ENCODE measurements at places on chromosomes 6 and 20. TPM values are rescaled to one million over a fixed set of nuclear protein-coding genes. Genes with fewer than 3 reads are reported as not detected.

DNA sequence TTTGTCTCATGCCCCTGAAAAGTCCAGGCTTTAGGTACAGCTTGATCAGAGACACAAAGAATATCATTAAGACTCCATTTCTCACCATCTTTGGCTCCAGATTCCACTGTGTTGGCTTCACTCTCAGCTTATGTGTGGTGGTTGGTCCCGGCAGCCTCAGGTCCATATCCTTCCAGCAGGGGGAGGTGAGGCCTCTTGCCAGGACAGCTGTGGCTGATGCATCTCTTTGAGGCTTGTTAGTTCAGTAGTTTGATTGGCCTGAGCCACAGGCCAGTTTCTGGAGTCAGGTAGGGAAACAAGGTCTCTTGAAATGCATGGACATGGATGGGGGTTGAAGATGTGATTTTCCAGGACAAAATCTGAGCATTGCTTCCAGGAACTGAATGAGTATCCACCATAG is 62.4 kb downstream of the JAG1 start:
- DNase-seq = peak; percentile 14

DNA sequence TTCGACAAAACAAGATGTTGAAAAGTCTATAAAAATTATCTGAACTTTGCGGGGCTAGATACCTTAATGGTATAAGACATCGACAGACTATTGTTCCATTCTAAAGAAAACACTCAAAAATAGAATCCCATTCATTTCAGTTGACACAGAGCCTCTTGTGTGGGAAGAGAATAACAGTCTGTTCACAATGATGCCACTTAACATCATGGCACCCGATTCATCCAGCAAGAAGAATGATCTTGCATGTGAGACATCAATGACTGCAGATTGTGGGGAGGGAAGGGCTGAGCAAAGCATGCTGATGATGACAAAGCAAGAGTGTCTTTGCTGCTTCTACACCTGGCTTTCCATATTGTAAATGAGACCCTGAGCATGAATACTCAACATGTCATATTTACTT is 49.7 kb upstream of the ARMH2 start:
- no peak for DNase-seq

GRCh38 chr20:61913423-61914225 is 152.1 kb downstream of the TAF4 start:
- no peak for DNase-seq

LZTS3 gene
- 11.4 TPM for total RNA-seq

DNA sequence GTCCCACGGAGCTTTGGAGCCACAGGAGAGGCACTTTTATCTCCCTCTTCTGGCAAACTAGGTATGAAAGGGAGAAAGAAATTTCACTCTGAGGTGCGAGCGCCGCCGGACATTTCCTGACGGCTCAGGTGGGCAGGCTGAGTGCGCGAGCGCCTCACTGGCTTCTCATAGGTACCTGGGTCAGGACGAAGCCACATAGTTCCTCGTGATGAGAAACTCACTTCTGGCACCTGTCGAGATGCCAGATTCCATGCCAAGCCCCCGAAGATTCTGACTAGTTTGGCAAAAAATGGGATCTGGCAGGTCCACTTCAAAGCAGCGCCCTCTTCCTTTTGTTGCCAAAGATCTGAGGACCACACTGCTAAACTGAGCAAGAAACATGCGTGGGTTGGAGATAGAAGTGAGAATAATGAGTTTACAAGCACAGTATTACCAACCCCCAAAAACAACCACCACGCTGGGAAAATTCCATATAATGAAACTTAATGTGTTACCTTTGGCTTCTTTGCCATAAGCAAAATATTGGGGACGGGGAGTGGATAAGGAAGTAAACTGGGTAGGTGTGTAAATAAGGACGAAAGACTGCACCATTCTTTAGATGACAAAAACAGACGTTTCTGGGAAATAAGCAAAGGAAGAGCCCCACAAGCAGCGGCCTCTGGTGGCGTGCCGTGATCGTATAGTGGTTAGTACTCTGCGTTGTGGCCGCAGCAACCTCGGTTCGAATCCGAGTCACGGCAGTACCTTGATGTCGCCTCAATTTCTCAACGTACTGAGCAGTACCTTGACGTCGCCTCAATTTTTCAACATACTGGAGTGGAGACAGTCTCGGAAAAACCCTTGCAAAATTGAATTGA is 89.8 kb upstream of the PRSS16 start:
- peak; percentile 79 for DNase-seq

DNA sequence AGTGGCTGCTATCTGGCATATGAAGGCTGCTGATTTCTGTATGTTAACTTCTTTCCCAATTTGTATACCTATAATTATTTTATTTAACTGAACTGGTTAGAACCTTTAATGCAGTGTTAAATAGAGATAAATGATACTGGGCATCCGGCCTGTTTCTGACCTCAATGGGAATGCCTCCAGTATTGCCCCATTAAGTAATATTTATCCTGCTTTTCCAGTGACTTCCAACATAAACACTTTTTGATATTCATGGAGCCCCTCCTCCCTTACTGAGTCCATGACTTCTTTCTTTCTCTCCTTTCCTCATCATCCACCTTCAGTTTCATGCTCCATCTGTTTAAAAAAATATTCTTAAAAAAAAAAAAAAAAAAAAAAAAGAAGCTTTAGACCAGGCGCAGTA is 8.8 kb downstream of the TRIM27 start:
- no peak for DNase-seq

DNA sequence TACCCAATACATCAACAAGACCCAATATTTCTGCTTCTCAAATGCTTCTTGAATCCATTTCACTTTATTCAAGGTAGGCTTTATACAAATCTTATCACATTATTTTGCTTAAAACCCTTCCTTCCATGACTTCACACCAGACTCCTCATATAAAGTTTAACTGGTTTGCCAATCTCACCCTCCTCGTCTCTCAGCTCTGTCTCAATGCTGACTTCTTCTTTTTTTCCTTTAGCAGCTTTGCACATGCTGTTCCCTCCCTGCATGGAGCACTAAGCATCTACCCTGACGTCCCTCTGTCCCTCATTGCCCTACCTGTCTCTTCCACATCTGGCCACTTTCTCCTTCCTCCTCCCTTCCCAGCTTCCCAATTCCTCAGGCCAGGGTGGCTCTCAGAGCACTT is 31.4 kb downstream of the KCNK17 start:
- no peak for DNase-seq

DNA sequence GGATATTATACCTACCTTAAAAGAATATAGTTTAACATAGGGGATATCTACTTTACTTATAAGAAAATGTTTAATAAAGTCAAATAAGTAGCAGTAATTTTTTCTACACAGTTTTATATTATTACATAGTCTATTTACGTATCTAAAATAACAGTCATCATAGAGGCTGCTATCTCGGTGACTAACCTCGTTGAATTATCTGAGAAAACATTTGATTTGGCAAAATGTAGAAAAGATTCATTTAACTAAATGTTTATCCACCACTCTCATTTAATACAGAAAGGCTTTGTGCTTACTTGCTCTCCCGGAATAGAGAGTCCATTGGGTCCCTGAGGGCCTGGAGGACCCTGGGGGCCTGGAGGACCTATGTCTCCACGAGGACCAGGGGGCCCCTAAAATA is 103.6 kb downstream of the COL12A1 start:
- DNase-seq = no peak

MYO6 gene
- total RNA-seq = 122 TPM

GRCh38 chr6:36120539-36120938 is 9.8 kb upstream of the MAPK13 start:
- DNase-seq = no peak

- no peak for DNase-seq
Measured at GRCh38 chr20:5843054-5843592, 92.9 kb downstream of the SHLD1 start.

RAMACL gene
- total RNA-seq = 2.2 TPM

FAM217A gene
- not detected for total RNA-seq

RIPPLY2 gene
- total RNA-seq = not detected

- no peak for DNase-seq
Measured at GRCh38 chr6:170260686-170261085, 30.2 kb downstream of the DLL1 start.

- DNase-seq = no peak
Measured at GRCh38 chr20:31716818-31717477, 5.7 kb downstream of the BCL2L1 start.

DNA sequence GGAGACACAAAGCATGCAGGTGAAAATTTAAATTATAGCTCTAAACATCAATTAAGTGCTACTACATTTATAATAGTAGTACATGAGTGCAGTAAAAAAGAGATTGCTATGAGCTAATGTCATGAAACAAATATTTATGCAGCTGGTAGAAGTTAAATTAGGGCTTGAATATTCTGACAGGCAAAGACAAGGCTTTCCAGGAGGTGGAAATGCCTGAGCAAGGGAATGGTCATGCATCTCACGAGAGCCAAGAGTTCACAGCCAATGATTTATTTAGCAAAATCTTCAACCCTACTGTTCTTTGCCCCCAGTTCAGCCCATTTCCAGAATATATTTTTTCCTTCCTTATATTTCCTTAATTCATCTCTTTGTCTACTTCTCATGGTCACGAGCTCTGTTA is 128.9 kb downstream of the HIVEP2 start:
- no peak for DNase-seq

DNA sequence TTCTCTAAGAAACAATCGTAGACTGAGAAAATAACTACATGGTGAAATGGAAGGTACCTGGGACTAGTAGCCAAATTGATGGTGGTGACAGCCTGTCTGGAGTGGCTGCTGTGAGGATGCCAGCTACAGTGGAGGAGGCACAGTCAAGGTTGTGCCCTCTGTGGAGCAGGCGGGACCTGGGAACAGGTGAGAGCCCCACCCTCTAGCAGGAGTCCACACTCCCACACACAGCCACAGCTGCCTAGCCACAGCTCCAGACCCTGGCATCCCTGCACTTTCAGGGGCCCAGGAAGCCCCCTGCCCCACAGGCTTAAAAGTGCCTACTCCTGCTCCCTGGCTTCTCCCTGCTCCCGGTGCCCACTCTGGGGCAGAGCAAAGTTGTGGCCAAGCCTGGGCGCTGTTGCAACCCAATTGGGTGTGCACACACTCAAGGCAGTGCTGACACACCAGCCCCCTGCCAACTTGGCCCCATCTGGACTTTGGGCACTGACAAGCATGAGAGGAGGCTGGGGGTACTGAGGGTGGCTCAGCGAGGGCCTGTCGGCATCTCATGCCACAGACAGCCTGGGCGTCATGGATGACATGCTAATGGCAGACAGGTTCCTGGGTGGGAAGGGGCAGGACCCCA is 548.7 kb downstream of the TBC1D32 start:
- DNase-seq = no peak

- DNase-seq = no peak
Measured at GRCh38 chr6:20769631-20770030, 235.4 kb downstream of the CDKAL1 start.

- DNase-seq = no peak
Measured at GRCh38 chr20:11845340-11845739, 72.4 kb upstream of the BTBD3 start.

DNA sequence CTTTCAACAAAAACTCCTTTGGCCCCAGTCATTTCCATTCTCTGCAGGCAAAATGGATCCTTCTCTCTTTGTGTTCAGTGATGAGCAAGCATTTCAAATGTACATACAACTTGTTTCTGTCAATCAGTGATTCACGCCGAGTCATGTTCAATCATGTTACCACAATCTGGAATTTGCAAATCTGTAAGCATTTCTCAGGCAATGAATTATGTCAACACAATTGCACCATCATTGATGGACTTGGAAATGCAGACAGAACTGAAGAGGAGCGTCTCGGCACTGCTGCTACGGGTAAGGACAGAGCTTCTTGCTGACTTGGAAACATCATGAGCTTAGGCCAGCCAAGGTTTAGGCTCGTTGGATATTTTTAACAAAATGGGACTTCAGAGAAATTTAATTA is 132.8 kb upstream of the AGPAT4 start:
- no peak for DNase-seq

- DNase-seq = no peak
Measured at GRCh38 chr6:158654960-158655489, 5.2 kb downstream of the SYTL3 start.

PSMG4 gene
- 17.8 TPM for total RNA-seq

- DNase-seq = no peak
Measured at GRCh38 chr6:946546-946945, 253.6 kb upstream of the EXOC2 start.

- no peak for DNase-seq
Measured at GRCh38 chr6:4884646-4885340, 108.6 kb downstream of the CDYL start.

DNA sequence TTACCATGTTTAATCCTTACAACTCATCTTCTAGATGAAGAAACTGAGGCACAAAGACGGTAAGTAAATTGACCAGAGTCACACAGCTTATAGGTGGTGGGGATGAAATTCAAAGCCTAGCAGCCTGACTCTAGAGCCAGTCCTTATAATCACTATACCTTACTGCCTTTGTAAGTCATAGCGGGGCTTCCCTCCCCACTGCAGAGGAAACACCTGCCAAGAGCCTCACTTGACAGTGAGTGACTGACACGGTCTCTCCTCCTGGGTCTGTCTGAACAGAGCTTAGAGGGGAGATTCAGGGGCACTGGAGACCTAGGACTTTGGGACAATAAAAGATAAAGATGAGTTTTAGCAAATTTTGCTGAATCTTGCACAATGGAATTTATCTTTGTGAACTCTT is 12.8 kb downstream of the SUN5 start:
- DNase-seq = no peak

DNA sequence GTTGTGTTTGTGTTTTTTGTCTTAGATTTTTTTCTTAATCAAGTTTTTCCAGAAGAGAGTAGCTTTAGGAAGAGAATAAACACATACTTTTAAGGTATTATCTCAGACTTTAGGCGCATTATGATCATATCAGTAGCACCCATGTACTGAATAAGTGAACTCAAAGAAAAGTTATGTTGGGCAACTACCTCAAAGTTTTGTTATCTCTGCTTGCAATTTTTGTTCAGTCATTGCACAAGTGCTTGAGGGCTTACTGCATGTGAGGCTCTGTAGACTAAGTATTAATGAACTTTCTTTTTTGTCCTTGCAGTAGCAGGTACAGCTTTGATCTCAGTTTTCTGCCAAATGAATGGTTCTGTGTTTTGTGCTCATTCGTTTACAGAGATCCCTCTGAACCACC is 189.0 kb downstream of the SLC16A10 start:
- DNase-seq = no peak

DNA sequence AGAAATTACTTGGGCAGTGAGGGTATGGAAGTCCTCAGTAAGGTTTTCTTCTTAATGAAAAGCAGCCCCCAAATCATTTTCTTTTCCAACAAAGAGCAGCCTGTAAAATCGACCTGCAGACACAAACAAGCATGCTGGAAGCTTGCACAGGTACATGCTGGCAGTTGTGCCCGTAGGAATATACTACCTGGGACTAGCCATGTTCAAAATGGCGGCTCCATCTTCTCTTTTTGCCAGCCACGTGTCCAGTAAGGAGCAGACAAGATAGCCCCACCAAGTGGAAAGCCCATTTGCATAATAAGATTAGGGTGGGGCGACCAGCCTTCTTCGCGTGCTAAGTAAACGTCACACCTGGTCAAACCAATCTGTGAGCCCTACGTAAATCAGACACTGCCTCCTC is 259.4 kb upstream of the AGPAT4 start:
- DNase-seq = no peak

GRCh38 chr6:105226598-105227294 is 46.9 kb upstream of the POPDC3 start:
- no peak for DNase-seq

- no peak for DNase-seq
Measured at GRCh38 chr20:18737140-18737539, 76.4 kb upstream of the SCP2D1 start.

GRCh38 chr20:35276408-35276807 is 1.5 kb downstream of the MMP24OS start:
- no peak for DNase-seq

WFDC5 gene
- total RNA-seq = not detected

GRCh38 chr20:36102809-36103596 is 51.5 kb upstream of the EPB41L1 start:
- no peak for DNase-seq

GRCh38 chr6:100712997-100713396 is 168.1 kb downstream of the ASCC3 start:
- DNase-seq = no peak

All from Calu3 (cell line).